ENCODE measurements at places on chromosomes 1 and 21.

GRCh38 chr1:187665483-187665882 lies 836.7 kb downstream of the PLA2G4A start:
- no peak for DNase-seq

DNA sequence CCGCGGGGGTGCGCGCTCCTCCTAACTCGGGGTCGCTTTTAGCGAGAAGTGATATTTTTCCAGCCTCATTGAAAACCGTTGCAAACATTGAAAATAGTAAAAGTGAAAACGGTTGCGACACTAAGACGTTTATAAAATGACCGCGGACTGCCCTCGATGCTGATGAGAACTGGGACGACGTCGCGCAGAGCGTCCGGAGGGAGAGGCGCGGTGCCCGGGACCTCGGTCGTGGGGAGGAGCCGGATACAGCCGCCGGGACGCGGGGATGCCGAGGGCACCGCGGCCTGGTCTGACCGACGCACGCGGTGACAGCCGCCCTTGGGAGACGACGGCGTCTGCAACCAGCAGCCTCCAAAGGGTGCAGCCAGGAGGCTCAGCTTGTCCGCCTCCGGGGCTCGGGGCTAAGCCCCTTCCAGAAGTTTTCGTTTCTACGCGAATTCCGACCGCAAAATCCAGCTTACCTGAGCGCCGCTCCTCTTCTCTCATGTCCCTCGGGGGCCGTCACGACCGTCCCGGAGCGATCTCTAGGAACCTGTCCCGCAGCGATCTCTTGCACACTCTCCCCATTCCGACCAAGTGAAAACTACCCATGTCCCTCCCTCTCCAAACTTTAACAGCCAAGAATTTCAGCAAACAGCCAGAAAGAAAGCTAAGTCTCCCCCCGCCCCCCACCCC lies 144.4 kb upstream of the ETS2 start:
- DNase-seq = no peak

DNA sequence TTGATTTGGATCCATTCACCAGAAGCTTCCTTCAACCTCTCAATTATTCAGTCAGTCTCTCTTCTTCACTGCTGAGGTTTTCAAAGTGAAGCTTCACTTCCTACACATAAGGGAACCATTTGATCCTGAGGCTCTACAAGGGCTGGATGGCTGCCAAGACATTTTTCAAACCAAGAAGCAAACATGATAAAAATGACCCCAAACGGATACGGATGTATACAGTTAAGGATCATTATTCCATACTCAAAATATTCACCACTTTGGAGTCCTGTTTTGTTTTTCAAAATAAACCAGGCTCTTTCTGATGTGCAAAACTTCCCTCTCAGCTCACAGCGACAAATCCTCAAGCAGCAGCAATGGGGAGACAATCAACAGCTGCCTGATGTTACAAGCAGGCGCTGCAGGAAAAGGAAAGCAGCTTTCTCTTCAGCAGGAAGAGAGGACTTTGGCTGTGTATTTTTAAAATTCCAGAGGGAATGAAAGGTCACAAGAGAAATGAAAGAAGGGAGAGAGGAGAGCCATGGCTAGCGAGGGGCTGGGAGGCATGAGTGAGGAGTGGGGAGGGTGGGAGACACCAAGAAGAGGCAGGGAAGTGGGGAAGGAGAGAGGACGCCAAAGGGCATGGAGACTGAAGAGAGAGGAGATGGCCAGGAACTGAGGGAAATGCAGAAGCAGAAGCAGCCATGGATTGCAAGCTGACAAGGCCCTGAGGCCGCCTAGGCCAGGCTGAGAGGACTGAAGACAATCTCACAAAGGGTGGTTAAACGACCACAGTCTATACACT lies 145.4 kb downstream of the SLC45A1 start:
- DNase-seq = no peak

DNA sequence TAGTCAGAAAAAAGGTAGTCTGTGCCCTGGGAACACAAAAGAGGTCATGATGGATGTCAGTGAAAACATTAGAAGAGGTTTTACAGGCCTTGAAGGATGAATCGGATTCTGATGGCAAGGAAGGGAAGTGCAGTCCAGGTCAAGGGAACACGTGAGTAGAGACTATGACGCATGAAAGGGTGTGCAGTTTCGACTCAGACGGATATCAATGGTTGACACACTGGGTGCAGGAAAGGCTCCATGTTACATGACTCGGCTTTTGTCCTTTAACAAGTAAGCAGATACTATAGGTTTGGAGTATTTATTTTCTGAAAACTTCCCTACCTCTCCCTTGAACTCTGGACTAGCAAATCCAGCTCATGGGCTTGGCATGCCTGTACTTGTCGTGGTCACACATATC lies 55.3 kb downstream of the SEC16B start:
- DNase-seq = no peak

Data from iPS DF 19.7 (cell line).